Muscle of leg (tissue), 16 donors: ENCODE measurements at places on chromosomes 7 and 10. TPM values are rescaled to one million over a fixed set of nuclear protein-coding genes. Genes with fewer than 3 reads are reported as not detected.

DNA sequence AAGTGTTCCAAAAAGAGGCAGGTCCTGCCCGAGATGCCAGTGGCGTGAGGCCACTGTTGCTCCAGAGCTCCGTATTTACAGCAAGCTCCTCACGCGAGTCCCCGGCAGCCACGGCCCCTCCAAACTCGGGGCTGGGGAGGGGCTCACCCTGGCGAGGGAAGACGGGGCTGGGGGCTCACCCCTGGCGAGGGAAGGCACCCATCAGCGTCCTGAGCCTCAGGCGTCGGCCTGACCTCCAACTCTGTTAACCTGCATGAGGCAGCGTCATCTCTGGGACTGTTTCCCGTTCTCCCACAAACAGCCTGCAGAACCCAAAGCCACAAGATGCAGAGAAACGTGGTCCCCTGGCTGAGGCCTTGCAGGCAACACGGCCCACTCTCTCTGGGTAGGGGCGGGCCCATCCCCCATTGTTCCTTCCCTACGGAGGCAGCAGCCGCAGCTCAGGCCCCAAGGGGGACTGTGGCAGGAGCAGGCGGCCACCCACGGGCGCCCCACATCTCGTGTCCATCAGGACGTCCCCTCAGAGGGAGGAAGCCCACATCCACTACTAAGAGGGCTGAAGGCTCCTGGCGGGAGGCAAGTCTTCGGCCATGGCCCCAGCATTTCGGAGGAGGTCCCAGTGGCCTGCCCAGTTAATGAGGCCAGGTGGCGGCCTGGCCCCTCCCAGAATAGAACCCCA, 4.2 kb upstream of the ADGRA1 start:
- no peak for DNase-seq

Gene LRGUK
- polyA plus RNA-seq = 0.32 TPM

Gene SCART1
- polyA plus RNA-seq = 0.76 TPM

DNA sequence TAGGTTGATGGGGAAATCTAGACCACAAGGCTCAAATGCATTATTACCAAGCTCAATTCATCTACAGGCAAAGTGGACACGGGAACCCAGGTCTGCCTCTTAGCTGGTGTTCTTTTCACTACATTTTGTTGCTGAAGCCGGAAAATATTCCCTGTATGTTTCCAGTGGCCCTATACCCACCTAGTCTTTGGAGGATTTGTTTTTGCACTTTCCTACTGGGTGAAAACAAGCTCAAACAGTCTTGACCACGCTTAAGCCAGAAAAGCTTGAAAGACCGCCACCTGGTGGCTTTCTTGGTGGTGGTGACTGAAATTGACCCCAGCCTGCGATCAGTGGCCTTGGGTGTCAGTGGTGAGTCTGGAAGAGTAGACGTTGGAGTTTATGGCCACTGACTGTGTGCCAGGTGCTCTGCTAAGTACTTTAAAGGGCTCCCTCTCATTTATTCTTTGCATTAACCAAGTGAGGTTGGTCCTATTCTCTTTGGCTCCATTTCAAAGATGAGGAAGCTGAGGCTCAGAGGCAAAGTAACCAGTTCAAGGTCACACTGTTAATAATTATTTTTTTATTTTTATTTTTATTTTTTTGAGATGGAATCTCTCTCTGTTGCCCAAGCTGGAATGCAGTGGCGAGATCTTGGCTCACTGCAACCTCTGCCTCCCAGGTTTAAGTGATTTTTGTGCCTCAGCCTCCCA, 11.1 kb upstream of the CRTAC1 start:
- DNase-seq = peak; percentile 57
